Fibroblast of villous mesenchyme (primary cell): ENCODE measurements at places on chromosomes 16 and 17. TPM values are rescaled to one million over a fixed set of nuclear protein-coding genes. Genes with fewer than 3 reads are reported as not detected.
A peak's percentile ranks its signal among the peaks of the same experiment; 100 is the strongest.

Gene KLHL10
- total RNA-seq = under 0.01 TPM in 2 replicates

Gene SMIM5
- under 0.01 TPM in 1 of 2 replicates, not detected in the other for total RNA-seq

Gene CD300H
- not detected in 2 replicates for total RNA-seq

- peak; percentile 54 for DNase-seq
Observed at GRCh38 chr17:77881545-77881944, 77.0 kb upstream of the TNRC6C start.

- no peak for DNase-seq
Observed at GRCh38 chr17:57669671-57670529, 75.2 kb downstream of the CCDC182 start.

DNA sequence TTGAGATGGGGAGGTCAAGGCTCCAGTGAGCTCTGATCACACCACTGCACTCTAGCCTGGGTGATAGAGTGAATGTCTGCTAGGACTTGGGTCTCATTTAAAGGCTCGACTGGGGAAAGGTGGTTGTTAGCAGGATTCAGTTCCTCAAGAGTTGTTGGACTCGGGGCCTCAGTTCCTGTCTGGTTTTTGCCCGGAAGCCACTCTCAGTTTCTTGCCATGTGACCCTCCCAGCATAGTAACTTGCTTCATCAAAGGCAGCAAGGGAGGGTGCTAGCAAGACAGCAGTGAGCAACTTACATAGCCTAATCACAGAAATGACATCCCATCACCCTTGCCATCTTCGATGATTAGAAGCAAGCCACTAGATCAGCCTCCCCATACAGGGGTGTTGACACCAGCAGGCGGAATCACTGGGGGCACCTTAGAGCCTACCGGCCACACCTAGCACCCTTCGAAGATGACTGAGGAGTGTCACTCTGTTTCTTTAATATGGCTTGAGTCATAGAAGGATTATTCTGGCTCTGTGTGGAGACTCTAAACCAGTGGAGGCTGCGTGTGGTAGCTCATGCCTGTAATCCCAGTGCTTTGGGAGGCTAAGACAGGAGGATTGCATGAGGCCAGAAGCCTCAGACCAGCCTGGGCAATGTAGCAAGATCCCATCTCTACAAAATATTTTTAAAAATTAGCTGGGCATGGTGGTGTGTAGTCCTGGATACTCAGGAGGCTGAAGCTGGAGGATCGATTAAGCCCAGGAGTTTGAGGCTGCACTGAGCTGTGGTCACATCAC is 13.2 kb upstream of the SCNN1B start:
- DNase-seq = no peak

DNA sequence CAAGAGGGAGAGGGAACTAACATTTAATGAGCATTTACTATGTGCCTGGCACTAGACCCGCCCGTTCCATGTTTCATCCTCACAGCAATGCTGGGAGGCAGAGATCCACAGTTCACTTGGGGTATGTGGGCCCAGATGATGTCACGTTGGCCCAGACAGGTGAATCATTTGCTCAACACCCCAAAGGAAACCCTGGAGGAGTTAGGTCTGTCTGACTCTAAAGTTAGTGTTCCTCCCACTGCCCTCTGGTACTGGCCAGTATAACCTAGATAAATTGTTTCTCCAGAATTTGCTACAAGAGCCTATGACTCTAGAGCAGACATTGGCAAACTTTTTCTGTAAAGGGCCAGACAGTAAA is 164.6 kb downstream of the VPS53 start:
- DNase-seq = no peak

- no peak for DNase-seq
Observed at GRCh38 chr17:62666061-62666800, 38.8 kb downstream of the MRC2 start.

DNA sequence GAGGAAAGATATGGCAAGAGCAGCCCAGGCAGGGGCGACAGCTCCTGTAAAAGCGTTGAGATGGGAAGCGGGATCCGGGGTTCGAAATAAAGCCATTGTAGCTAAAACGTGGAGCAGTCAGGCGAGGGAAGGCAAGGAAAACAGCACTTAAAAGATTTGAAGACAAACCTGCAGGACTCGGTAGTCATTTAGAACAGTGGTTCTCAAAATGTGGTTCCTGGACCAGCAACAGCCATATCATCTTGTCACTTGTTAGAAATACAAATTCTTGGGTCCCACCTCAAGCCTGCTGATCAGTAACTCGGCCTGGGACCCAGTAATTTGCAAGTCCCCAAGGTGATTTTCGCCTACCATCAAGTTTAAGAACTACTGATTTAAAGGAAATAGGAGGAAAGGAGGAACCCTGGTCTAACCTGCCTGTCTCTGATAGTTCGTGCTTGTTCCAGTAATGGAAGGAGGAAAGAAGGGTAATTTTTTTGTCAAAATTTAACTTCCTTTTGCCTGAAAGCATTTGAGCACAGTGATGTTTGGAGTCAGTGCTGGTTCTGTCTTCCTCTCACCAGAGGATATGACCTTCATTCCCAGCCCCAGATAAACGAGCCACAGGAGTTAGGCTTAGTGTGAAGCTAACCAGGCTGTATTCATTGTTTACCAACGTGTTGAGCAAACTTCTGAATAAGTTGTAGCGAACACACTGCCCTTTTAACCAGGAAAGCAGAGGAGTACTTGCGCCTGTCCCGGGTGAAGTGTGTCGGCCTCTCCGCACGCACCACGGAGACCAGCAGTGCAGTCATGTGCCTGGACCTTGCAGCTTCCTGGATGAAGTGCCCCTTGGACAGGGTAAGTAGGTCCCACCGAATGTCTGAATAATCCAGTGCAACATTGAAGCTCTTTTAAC is 1.1 kb downstream of the ORC6 start:
- peak; percentile 69 for DNase-seq

DNA sequence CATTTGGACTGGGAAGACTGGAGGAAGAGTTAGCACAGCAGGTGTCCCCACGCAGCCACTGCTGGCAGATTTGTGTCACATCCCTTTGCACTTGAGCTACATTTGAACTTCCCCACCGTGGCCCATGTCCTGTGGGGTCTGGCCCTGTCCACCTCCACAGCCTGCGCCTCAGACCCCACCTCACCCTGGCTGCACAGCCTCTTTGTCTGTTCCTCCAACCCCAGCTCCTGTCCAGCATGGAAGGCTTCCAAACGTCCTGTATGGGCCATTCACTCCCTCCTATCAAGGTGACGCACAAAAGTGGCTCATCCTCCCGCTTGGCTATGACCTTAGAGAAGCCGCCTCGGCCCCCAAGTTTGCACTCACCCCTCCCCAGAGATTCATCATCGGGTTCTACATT is 200.6 kb downstream of the FOXL1 start:
- no peak for DNase-seq

DNA sequence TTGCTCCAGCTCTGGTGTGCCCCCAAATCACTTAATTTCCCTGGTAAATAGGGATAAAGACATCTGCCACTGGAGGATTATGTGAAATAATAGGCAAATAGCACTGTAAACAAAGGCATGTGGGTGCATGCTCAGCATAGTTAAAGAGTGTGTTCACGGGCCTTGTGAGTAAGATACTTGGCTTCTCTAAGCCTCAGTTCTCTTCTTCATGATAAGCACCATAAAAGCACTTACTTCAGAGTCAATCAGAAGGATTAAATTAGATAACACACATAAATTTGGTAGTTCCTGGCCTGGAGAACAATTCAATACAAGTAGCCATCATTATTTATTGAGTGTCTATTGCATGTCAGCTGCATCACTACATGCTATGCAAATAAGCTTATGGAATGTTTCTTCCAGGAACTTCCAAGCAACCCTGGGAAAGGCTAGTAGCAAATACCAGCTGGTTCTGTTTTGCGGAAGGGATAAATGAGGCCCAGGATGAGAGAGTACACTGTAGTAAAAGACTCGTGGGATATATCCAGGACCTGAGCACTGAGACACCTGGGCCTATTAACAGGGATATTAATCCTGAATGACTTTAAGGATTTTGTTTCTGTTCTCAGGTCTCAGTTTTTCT is 14.5 kb downstream of the CCL11 start:
- peak; percentile 59 for DNase-seq

DNA sequence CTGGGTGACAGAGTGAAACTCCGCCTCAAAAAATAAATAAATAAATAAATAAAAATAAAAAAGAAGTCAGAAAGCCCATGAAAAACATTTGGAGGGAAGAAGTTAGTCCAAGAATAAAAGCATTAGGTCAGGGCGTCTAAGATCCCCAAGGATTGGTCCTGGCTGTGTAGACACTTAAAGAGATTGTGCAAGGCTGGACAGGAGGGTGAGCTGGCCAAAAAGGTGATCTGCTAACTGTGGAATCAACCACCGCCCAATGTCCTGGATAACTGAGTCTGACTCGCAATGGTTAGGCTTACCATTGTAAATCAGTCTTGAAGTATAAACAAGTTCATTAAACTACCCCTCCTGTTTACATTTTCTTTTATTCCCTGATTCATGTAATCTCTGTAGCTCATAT is 8.8 kb upstream of the ABCA8 start:
- DNase-seq = peak; percentile 46

DNA sequence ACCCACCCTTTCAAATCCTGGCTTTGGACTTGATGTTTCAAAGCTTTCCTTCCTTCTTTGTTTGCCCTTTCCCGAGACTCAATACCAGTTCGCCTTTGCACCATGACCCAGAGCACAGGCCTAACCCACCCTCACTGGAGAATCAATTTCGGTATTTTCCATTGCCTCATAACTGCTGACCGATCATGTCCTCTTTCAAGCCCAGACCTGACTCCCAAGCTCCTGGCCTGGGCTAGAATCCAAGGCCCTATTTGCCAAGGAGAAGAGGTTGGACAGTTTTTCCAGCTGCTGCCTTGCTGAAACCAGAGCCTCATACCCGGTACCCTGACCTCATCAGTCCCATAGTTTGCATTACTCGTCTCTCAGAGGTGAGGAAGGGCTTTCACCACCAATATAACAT is 35.3 kb upstream of the HELZ start:
- DNase-seq = peak; percentile 28

DNA sequence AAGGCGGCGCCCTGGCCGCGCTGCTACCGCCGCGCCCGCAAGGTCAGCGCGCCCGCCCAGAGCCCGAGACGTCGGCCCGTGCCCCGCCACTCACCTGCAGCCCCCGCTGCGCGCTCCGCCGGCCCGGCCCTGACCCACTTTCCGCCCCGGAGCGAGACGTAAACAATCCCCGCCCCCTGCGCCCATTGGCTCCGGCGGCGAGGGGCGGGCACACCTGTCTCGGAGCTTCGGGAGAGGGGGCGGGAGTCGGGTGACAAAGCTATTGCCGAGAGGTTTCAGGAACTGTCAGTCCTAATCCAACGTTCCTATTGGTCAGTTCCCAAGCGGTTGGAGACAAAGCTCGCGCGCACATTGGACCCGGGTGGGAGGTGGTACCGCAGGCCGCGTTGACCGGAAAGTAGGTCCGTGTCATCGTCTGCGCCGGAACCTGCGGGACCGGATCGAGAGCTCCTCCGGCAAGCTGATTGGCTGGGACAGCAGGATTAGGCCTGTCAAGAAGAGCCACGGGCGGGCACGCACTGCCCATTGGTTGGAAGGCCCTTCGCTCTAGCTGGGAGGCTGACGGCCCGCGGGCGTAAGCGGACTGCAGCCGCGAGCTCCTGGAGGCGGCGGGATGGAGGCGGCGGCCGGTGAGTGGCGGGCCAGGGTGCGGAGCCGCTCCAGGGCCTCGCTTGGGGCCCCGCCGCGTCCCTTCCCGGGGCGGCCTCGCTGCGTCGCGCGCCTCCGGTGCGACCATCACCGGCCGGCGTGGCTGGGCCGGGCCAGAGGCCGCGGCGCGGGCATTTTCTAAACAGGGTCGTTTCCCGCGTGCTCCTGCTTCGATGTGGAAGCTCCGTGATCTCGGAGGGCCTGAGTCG is at the start of the genes NUBP2 and SPSB3:
Gene NUBP2 (plus strand): TSS at position 553 of the 857 bp plus-strand sequence. CDS start 61 bp downstream, at position 614.
Gene SPSB3 (minus strand): TSS at position 164 of the 857 bp plus-strand sequence. CDS start 1,088 bp downstream, outside the sequence.
- peak; percentile 100 for DNase-seq

GRCh38 chr17:74842599-74843351 is 16.9 kb downstream of the GRIN2C start:
- DNase-seq = peak; percentile 57

DNA sequence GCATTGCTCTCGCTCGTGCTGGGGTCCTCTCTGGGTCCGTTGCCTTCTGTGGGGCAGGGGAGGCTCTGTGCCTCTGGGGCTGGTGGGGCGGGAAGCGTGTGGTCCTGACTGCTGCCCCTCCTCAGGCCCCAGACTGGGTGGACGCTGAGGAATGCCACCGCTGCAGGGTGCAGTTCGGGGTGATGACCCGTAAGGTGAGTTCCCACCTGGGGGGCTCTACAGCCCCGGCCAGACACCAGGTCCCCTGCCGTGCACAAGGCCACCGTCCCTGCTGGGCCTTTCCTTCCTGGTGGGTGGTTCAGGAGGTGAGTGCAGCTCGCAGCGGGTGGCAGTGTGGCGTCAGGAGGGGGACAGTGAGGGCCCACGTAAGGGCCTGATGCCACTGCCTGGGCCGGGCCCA is 6.7 kb downstream of the HGS start:
- DNase-seq = no peak
